ENCODE measurements at places on chromosomes 12 and 14. TPM values are rescaled to one million over a fixed set of nuclear protein-coding genes. Genes with fewer than 3 reads are reported as not detected.

Gene KCNMB4
- 1.9 TPM for total RNA-seq

DNA sequence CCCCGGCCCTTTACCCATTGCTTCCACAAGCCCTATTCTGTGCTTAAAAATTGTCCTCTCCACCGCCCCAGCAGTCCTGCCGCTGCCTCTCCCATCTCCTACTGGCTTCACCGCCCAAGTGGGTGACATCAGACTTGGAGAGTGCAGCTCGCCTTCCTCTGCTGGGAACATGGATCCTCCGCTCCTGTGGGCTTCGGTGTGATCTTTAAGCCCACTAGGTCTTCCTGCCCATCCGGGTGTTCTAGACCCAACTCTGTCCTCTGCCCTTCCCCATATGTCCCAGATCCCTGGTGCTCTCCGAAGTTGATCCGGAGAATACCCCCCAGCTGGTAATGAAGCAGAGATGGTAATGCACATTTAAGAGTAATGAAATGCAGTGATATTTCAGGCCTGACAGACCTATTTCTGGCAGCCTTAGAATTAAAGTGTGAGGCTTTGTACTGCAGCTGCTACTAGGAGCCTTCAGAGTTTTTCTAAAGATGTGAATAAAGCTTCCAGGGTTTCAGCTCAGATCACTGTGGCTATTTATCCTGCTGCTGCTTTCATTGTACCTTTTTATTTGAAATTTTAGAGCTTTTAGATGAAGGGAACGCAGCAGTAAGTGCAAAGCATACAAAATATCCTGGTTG lies 22.9 kb upstream of the CTDSP2 start:
- DNase-seq: peak; percentile 55

DNA sequence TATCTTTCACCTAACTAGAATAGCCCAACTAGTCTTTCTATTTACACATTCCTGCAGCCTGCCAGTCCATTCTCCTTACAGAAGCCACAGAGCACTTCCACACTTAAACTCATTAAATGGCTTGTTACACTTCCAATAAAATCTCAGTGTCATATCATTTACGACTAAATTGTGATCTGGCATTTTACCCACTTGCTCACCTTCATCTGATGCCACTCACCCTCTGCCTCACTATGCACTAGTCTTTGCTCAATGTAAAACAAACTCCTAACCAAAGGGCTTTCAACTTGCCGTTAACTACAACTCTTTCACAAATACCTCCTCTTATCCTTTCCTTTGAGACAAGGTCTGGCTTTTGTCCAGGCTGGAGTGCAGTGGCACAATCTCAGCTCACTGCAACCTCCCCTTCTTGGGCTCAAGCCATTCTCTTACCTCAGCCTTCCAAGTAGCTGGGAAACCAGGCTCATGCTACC lies 24.1 kb downstream of the YAF2 start:
- DNase-seq: peak; percentile 51

Gene CFAP251
- 0.92 TPM for total RNA-seq

Gene OSBPL8
- 28.3 TPM for total RNA-seq

DNA sequence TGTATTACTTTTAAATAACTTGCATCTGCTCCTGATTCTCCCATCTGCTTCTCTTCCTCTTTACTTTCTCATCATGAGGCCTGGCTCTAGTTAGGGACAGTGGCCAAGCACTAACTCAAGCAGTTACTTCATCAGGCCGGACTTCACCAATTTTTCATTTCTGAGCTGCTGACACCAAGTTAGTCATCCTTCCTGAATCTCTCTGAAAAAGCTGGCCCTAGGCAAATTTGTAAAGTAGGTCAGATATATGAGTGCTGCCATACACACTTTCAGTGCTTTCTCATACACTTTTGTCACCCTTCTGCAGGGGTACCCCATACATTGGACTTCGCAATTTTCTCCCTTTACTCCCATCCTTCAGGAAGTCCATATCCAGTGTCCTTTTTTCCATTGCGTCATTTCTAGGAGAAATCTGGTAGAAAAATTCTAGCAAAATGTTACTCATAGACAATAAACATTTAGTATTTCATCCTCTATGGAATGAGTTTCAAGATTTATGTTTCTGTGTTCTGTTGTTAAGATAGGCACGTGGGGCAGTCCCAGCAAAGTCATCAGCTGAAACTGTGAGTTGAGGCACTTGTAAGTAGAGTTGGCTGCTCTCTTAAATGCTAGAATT lies 276.8 kb upstream of the TMPO start:
- no peak for DNase-seq

GRCh38 chr12:96497855-96498254 lies 8.5 kb downstream of the CFAP54 start:
- DNase-seq: no peak

GRCh38 chr12:53939141-53940108 lies 794 bp downstream of the HOXC13 start:
- DNase-seq: no peak

Gene STXBP6
- total RNA-seq: 43.5 TPM

GRCh38 chr14:85040046-85040685 lies 489.8 kb upstream of the FLRT2 start:
- DNase-seq: no peak

GRCh38 chr12:18135086-18135485 lies 45.1 kb upstream of the RERGL start:
- DNase-seq: no peak

DNA sequence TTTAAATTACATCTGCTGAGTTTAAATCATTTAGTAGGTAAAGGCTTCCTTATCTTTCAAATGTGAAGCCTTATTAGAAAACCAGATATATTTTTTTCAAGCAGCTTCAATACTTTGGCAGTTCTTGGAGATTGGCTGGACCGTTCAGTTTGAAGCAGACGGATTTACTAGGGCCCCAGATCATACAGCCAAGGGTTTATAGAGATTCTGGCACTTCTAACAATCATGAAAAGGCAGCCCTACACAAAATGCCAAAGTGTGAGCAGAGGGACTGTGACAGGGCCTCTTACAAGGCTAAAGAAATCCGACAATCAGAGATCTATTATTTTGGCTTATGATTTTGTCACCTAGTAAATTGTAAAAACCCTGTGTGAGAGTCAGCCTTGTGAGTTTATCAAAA lies 162.8 kb upstream of the SLC38A2 start:
- no peak for DNase-seq

- DNase-seq: no peak
These were observed 163.0 kb upstream of the EEA1 start for GRCh38 chr12:93091886-93092648.

DNA sequence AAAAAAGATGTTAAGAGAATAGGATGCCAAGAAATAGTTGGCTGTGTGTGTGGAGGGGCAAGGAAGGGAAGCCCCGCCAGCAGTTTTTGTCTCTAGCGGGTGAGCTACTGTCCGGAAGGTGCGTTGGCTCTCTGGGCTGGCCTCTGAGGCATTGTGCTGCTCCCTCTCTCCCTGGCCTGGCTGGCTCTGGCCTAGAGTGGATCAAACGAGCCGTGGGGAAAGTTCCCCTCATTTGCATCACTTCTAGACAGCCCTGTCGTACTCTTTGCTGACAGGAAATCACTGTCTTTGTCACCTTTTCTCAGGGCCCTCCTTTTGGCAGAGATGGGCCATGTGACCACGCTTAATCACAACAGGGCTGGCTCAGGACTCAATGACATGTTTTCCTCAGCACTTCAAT lies 236.1 kb upstream of the NPAS3 start:
- DNase-seq: peak; percentile 61

Gene ACSM4
- not detected for total RNA-seq

GRCh38 chr12:83691730-83692129 lies 1005.0 kb downstream of the TMTC2 start:
- no peak for DNase-seq

GRCh38 chr14:47277703-47278102 lies 397.7 kb downstream of the MDGA2 start:
- no peak for DNase-seq

Gene TRHDE
- 0.35 TPM for total RNA-seq

DNA sequence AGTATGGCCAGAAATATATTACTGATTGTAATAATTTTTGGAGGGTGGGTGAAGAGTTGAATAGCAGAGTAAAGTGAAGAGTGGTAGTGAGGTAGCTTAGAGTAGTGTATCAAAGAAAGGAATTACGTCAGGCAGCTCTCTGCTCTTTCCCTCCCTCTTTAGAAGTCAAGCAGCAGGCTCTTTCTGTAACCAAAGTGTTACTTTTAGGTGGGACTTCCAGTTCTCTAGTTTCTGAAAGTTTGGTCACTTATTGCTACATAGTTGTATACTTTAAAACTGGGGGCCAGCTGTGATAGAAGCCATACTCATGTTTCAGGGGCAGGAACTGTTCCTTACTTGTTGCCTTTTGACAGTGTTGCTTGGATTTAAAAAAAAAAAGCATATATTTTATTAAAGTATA lies 30.6 kb downstream of the ATF7IP start:
- no peak for DNase-seq

Gene SETD1B
- total RNA-seq: 9.0 TPM

- DNase-seq: no peak
These were observed 11.6 kb upstream of the MDM2 start for GRCh38 chr12:68796399-68796798.

Gene PTHLH
- not detected for total RNA-seq

DNA sequence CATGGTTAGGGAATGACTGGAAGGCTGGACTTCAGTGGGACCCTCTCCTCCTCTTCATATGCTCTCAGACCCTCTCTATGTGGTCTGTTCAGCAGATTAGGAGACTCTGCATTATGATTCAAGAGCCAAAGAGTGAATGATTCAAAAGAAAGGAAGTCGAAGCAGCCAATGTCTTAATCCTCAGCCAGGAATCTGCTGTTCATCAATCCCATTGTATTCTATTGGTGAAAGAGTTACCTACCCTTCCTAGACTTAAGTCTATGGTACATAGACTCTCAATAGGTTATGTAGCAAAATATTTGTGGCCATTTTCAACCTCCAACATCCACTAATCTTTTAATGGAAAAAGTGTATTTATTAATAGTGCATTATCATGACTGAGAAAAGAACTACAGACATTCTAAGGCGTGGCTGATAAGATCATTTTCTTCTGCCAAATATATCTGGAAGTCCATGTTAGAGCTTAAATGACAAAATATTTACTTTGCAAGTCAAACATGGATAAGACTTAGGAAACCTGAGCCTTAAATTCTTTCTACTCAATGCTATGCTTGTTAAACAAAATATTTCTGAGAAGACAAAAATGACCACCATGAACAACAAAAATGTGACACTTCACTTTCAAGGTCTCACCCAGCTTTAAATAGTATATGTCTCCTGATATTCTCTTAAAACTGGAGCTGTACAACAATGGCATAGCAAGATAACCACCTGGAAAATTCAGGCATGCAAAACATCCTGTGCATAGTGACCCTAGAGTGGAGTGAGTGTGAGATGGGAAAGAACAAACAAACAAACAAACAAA lies 1100.6 kb downstream of the GALC start:
- no peak for DNase-seq

DNA sequence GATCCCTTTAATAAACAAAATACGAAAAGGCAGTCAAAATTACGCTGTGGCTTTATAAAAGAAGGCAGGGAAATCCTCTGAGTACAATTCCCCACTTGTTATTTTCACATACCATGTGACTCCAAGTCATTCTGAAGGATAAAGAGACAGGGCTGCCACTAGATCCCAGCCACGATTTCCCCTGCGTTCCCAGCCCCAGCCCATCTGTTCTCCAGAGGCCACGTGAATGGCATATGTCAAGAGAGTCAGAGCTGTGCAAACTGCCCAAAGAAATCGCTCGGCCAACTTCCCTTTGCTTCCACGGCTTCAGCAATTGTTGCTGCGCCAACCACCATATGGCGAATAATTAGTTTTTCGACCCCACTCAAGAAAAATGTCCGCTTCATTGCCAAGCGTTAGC lies 161.3 kb downstream of the C12orf42 start:
- no peak for DNase-seq

Gene PPP2R3C
- 24.7 TPM for total RNA-seq

DNA sequence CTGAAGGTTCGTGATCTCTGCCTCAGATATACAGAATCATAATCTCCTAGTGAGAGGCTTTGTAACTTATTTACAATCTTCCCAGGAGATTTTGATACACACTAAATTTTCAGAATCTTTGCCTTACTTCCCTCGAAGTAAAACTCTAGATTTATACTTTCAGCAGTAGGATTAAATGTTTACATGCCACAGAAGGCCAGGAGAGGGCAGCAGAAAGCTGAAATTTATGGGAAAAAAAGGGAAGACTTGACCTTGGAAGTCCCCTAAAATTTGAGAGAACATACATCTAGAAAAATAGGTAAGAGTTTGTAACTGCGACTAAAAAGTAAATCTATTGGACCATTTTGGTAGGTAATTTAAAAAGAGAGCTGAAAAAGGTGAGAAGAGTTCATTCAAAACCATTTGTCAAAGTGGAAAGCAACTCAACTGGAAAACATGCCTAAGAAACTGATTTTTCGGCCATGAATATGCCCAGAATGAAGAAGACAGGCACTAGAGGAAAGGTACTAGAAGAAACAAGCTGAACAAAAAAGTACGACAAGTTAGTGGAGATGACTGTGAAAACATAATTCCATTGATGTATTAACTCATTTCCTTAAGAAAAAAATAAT lies 242.0 kb upstream of the MDGA2 start:
- DNase-seq: no peak

Gene AGAP2
- total RNA-seq: 7.5 TPM

Gene RNASE7
- not detected for total RNA-seq

Gene PPM1H
- total RNA-seq: 8.5 TPM

Gene COX8C
- 0.55 TPM for total RNA-seq

Gene LRFN5
- total RNA-seq: 0.37 TPM

- DNase-seq: no peak
These were observed 105.1 kb upstream of the DCN start for GRCh38 chr12:91287753-91288152.

Gene FAM186B
- 0.47 TPM for total RNA-seq

GRCh38 chr14:77222546-77223225 lies 41.1 kb downstream of the TMEM63C start:
- DNase-seq: no peak

- no peak for DNase-seq
These were observed 292.3 kb downstream of the DAD1 start for GRCh38 chr14:22296722-22297121.

Gene ADCY4
- total RNA-seq: 26.5 TPM

DNA sequence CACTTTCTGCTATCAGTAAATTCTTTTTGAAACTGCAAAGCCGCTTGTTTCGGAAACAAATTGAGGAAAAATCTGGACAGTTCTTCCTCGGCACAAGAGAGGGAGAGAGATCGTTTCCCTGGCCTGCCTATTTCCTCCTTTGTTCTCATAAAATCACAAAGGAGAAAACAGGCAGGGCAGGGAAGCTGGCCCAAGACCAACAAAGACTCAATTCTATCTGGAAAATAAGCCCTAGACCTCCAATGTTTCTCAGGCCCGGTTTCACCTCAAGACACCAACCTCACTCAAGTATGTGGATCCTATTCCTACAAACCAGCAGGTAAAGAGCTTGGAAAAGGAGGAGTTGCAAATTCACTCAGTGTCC lies 19.5 kb downstream of the DICER1 start:
- no peak for DNase-seq

DNA sequence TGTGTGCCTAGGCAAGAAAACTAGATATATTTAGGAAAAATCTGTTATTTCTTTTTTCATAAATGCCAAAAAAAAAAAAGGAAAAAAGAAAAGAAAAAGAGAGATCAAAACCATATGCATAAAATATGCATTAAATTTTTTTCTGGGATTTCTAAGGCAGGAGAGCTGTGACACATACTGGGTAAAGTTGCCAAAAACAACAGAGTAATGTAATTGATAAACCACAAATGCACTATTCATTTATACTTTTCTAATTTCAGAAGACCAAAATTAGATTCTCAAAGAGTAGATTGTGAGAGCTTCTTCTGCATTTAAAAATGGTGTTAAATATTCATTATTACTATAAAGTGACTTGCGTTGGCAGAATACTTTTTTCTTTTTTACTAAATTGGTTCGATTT lies 673.8 kb upstream of the MGAT4C start:
- DNase-seq: no peak

Measured in left ventricle myocardium superior (tissue), 1 donor.